HEK293T (cell line): ENCODE measurements at places on chromosomes 7 and 10.

- no peak for DNase-seq
Measured at GRCh38 chr7:75950111-75950681, 35.2 kb downstream of the POR start.

- no peak for DNase-seq
Measured at GRCh38 chr7:1567049-1567771, 2.6 kb downstream of the PSMG3 start.

DNA sequence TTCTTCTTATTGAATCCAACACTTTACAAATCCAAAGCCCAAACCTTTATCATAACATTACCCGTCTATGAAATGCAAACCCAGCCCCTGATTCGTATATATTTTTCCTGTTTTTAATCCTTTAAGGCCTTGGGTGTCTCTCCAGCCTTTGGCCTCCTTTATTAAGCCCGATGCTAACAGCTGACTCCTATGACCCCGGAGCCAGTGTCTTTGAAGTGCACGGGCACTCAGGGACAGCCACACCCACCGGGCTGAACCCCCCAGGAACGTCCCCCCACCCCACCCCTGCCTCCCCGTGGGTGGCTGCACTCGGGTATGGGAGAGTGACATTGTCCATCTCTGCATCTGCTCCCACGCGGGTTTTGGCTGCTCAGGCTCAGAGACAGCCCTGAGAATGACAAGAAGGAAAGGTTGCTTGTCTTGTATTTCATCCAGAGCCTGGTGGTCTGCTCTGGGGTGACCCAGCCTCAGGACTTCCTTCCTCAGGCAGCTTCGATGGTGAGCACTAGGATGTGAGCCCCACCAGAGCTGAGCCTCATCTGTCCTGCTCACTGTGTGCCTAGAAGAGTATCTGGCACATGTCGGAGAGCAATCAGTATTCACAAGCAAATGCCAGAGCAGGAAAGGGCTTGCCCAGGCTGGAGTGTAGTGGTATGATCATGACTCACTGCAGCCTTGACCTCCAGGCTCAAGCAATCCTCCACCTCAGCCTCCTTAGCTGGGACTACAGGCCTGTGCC lies 210.4 kb downstream of the SKIDA1 start:
- DNase-seq: no peak

DNA sequence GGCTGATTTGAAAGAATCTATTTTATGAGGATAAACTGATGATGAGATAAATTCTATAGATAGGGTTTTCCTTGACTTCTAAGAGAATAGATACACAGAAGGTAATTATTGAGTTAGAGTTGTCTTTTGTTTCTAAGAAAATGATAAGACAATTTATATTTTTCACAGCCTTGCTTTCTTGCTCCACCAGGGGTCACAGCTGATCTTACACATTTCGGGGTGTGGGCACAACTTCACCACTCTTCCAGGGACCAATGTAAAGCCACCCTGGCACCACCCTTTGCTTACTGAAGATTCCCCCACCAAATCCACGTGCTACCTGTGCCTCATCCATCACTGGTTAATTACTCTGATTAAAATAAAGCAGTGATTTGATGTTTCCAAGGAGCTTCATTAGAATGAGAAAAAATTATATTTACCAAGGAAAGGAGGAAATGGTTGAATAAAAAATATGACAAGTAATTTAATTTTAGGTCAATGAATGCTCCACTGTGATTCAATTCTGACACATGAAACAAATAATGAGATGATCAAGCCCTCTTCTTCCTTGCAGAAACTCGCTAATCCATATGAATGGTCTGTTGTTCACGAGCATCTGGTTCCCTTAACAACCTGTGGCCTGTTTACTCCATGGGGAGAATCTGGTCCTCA lies 177.3 kb upstream of the TNS3 start:
- no peak for DNase-seq

- no peak for DNase-seq
Measured at GRCh38 chr10:103648251-103648635, 154.7 kb downstream of the NEURL1 start.

DNA sequence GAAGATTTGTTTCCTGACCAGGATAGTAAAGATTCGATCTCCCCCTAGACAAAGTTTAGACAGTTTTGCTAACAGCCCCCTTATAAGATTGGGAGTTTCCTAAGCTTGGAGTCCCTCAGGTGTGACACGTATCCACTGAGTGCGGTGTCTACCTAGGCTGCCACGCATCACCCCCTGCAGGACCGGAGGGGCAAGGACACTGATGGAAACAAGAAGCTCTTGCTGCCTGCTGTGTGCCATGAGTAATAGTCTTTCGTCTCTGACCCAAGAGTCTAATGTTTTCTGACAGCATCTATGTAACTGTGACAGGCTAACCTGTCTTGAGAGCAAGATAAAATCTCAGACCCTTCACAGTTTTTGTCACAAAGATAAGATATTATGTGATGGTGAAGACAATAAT lies 173.5 kb downstream of the SEMA3E start:
- DNase-seq: peak; percentile 27

DNA sequence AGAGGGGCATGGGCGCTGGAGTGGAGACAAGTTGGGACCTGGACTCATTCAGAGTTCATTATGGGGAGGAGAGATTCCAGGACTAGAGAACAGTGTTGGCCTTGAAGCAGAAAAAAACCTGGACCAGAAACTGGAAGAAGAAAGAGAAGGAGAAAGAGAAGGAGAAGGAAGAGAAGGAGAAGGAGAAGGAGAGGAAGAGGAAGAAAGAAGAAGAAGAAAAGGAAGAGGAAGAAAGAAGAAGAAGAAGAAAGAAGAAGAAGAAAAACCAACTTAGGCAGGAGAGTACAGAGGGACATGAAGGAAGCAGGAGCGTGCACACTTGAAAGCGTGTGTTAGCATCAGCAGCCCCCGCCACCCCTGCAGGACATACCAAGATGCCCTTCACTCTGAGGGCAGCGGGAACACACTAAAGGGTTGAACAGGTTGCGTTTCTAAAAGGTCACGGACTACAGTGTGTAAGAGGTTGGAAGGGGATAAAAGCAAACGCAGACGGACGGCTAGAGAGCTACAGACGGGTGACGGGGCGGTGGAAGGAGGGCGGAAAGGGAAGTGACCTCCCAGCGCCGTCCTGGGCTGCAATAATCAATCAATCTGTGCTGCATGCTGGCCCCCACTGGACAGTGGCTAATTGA lies 95.3 kb downstream of the SEC61G start:
- DNase-seq: no peak
